Smooth muscle cell of trachea (primary cell): ENCODE measurements at places on chromosomes 12 and 14. TPM values are rescaled to one million over a fixed set of nuclear protein-coding genes. Genes with fewer than 3 reads are reported as not detected.

LTBP2 gene
- 165 and 248 TPM in 2 replicates for total RNA-seq

FAM181A gene
- total RNA-seq, result not detected in 2 replicates

DNAI7 gene
- total RNA-seq, result 0.17 and 0.29 TPM in 2 replicates

POTEM gene
- not detected in 2 replicates for total RNA-seq

SSTR1 gene
- total RNA-seq, result 0.87 and 1.2 TPM in 2 replicates

VPS29 gene
- total RNA-seq, result 55.1 and 110 TPM in 2 replicates

SYNDIG1L gene
- under 0.01 and 0.15 TPM in 2 replicates for total RNA-seq

DAO gene
- total RNA-seq, result not detected in 2 replicates

OR6C1 gene
- total RNA-seq, result not detected in 2 replicates

C1QL4 gene
- total RNA-seq, result 0.17 and 0.29 TPM in 2 replicates

CCND2 gene
- 48.0 and 137 TPM in 2 replicates for total RNA-seq

GNG2 gene
- total RNA-seq, result 19.5 and 30.0 TPM in 2 replicates

PRPH gene
- total RNA-seq, result 0.66 and 2.6 TPM in 2 replicates

E2F7 gene
- total RNA-seq, result 3.8 and 6.3 TPM in 2 replicates

AMHR2 gene
- not detected in 2 replicates for total RNA-seq

PA2G4 gene
- total RNA-seq, result 101 and 138 TPM in 2 replicates

KERA gene
- not detected in 2 replicates for total RNA-seq

CLEC1A gene
- total RNA-seq, result not detected in 2 replicates

KTN1 gene
- 89.2 and 168 TPM in 2 replicates for total RNA-seq

SCNN1A gene
- under 0.01 TPM in 1 of 2 replicates, not detected in the other for total RNA-seq

PARPBP gene
- 4.8 and 23.6 TPM in 2 replicates for total RNA-seq

TEAD4 gene
- 5.7 and 8.8 TPM in 2 replicates for total RNA-seq

CCNB1IP1 gene
- 35.2 and 36.9 TPM in 2 replicates for total RNA-seq

NANOG gene
- total RNA-seq, result under 0.01 TPM in 2 replicates

RHOJ gene
- 1.9 and 2.0 TPM in 2 replicates for total RNA-seq

NGB gene
- not detected in 2 replicates for total RNA-seq

OTX2 gene
- total RNA-seq, result not detected in 2 replicates

TMTC1 gene
- total RNA-seq, result 44.1 and 125 TPM in 2 replicates

KRT2 gene
- not detected in 2 replicates for total RNA-seq

CPNE8 gene
- 10.6 and 16.4 TPM in 2 replicates for total RNA-seq

SLC25A21 gene
- total RNA-seq, result 0.73 and 0.83 TPM in 2 replicates

KRT78 gene
- total RNA-seq, result not detected in 2 replicates

TOGARAM1 gene
- 19.0 and 26.3 TPM in 2 replicates for total RNA-seq

MMP17 gene
- total RNA-seq, result 11.2 and 26.1 TPM in 2 replicates
